Activated CD8-positive, alpha-beta memory T cell treated with anti-CD3 and anti-CD28 coated beads for 1 hour (primary cell): ENCODE measurements at places on chromosomes 16 and 17.

GRCh38 chr17:72416905-72417304, 296.1 kb downstream of the SOX9 start:
- DNase-seq: no peak

GRCh38 chr16:57883953-57884654, 81.8 kb upstream of the KIFC3 start:
- no peak for DNase-seq

GRCh38 chr17:79182176-79183042, 107.8 kb downstream of the ENGASE start:
- DNase-seq: no peak

DNA sequence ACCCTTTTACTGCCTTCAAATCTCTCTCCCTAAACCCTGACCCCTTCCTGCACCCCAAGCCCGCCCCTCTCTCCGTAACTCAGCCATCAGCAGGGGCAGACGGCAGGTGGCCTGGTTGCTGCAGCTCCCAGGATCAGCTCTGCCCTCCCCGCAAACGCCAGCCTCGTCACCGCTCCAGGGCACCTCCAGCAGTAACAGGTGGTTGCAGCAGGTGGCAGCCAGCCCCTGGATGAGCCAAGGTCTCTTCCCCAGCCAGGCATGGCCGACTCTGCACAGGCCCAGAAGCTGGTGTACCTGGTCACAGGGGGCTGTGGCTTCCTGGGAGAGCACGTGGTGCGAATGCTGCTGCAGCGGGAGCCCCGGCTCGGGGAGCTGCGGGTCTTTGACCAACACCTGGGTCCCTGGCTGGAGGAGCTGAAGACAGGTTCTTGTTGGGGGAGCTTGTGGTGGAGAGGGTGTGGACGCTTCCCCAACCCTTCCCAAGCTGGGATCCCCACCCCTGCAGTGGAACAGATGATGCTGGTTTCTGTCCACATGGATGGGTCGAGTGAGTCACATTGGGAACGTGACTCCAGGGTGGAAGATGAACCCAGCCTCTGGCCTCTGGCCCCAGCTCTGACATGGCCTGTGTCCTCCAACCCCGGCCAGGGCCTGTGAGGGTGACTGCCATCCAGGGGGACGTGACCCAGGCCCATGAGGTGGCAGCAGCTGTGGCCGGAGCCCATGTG, 558 bp downstream of the HSD3B7 start:
- DNase-seq: no peak

DNA sequence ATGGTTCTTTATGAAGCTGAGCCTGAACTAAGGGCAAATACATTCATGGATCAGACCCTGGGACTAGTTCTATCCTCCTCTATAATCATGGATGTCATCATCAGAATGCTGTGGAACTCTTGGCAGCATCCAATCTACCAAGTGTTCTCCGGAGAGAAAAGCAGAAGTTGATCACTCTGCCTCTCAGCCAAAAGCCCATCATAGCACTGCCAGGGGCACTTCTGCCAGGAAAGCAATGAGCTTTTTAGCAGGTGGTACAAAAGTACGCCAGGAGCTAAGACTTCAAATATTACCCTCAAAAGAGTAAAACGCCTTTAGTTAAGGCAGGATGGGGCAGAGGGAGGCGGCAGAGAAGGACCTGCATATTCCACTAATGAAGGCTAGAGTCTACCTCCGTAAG, 279.0 kb downstream of the SLC39A11 start:
- DNase-seq: no peak

GRCh38 chr16:7456211-7456610, 123.6 kb downstream of the RBFOX1 start:
- DNase-seq: no peak

- no peak for DNase-seq
These were observed 116.4 kb downstream of the SPAG9 start for GRCh38 chr17:51004249-51004648.

DNA sequence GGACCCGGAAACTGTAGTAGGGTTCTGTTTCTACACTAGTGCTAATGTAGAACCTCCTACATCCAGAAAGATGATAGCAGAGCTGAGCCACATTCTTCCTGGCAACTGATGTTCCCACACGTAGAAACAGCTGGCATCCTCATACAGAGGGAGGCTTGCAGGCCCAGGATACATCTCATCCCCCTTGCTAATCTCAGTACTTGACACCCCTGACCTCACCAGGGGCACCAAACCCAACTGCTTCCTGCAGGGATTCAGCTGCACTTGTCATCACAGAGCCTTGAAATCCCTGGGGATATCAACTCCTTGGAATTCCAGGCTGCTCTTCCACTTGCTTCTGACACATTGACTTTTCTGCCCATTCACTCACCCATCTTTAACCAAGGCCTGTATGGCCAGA, 75.2 kb upstream of the HSBP1 start:
- no peak for DNase-seq

GRCh38 chr17:17186551-17187505, 19.3 kb downstream of the PLD6 start:
- DNase-seq: no peak

- DNase-seq: no peak
These were observed 178.8 kb upstream of the PSMD7 start for GRCh38 chr16:74117798-74118197.

DNA sequence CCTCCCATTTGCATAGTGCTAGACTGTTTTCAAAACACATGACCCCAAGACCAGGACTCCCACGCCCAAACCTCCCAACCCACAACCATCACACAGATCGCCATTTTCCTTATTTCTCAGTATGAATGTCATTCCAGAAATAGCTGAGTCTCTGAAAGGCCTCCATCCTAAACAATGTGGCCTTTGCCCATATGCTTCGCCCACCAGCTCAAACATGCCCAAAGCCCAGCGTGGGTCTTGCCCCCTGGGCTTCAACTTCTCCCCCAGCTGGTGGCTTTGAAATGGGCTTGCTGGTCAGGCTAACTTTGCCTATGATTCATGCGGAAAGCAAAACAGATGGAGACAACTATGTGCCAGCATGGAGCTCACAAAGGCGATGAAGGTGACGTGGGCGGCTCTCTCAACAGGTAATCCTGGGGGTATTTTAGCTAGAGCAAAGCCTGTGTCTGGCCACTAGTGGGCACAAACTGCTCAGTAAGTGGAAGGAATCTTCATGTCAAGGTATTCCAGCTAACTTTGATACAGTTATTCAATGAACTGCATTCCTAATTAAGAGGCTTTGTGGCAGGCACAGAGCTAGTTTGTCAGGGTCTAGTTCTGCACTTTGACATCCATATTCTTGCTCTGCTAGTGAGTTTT, 17.1 kb downstream of the PMP22 start:
- DNase-seq: no peak

GRCh38 chr17:16991349-16992009, 19.6 kb upstream of the TNFRSF13B start:
- peak; percentile 44 for DNase-seq

- DNase-seq: no peak
These were observed 1.6 kb downstream of the TBC1D10B start for GRCh38 chr16:30368792-30369090.

GRCh38 chr17:76382351-76382802, 2.0 kb upstream of the SPHK1 start:
- no peak for DNase-seq

- DNase-seq: no peak
These were observed 143.6 kb upstream of the NOL11 start for GRCh38 chr17:67573987-67574657.

DNA sequence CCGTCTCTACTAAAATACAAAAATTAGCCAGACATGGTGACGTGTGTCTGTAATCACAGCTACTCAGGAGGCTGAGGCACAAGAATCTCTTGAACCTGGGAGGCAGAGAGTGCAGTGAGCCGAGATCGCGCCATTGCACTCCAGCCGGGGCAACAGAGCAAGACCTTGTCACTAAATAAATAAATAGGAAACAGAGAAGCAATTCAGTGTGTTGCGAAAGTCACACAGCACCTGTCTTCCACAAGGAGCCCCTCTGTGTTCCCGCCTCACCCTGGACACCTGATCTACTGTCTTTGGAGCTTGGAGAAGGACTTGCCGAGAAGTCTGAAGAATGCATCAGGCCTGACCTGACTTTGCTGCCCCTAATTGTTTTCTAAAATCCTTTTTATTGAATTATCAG, 3.5 kb upstream of the CDH1 start:
- no peak for DNase-seq

- DNase-seq: no peak
These were observed 45.0 kb downstream of the KCNJ16 start for GRCh38 chr17:70119983-70120382.

GRCh38 chr17:68961214-68961882, 6.2 kb upstream of the ABCA8 start:
- DNase-seq: no peak

- no peak for DNase-seq
These were observed 750 bp downstream of the TMEM132E start for GRCh38 chr17:34579979-34580684.

DNA sequence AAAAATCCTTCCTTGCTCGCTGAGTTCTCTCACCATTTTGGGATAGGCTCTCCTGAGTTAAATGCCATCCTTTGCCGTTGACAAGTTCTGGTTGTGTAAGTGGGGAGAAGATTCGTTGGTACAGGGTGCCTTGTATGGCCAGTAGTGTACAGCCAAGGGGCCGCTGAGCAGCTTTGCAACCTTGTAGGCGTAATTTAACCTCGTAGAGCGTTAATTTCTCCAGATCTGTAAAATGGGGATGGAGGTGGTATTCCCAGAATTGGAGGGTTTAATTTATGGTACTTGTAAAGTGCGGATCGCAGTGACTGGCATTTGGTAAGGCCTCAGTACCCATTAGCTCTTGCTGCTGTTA, 1.4 kb downstream of the ARSG start:
- no peak for DNase-seq

GRCh38 chr16:21208446-21209230, 2.7 kb downstream of the ZP2 start:
- no peak for DNase-seq
